Stimulated activated CD4-positive, alpha-beta T cell treated with anti-CD3 and anti-CD28 coated beads, Interleukin-1b, Interleukin-23, amount 100 ng/mL, for 4 hours (primary cell): ENCODE measurements at places on chromosomes 5 and 9.

GRCh38 chr5:134204575-134204974, 21.3 kb downstream of the PPP2CA start:
- DNase-seq, result no peak

- no peak for DNase-seq
Measured at GRCh38 chr5:129148-129547, 37.2 kb downstream of the PLEKHG4B start.

DNA sequence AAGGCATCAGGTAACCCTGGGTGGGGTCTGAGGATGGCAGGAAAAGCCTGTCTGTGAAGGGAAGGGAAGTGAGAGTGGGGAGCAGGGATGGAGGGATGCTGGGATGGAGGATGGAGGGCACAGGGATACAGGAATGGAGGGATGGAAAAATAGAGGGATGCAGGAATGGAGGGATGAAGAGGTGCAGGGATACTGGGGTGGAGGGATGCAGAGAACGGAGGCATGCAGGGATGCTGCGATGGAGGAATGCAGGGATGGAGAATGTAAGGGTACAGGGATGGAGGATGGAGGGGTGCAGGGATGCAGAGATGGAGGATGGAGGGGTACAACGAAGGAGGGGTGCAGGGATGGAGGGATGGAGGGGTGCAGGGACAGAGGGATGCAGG, 9.1 kb downstream of the PTGES2 start:
- DNase-seq, result no peak

GRCh38 chr5:103234239-103234975, 24.2 kb upstream of the MACIR start:
- DNase-seq, result no peak

DNA sequence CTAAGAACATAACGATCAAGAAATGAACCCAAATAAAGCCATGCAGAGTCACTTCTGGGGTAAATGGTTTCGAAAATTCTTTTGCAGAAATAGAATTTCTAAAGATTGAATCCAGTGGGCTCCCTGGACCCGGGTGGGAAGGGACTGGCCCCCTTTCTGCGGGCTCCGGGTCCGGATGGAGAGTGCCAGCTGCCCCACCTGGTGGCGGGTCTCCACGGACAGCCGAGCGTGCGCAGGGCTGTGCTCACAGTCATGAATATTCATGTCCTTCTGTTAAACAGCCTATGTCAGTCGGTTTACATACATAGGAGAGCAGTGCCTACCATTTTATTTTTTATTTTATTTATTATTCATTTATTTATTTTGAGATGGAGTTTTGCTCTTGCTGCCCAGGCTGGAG, 4.7 kb upstream of the PPP1R26 start:
- DNase-seq, result no peak

- DNase-seq, result no peak
Measured at GRCh38 chr5:170573114-170573513, 69.3 kb downstream of the KCNIP1 start.

GRCh38 chr9:98518556-98518955, 190.2 kb downstream of the GABBR2 start:
- no peak for DNase-seq

GRCh38 chr5:162209005-162209605, 141.5 kb downstream of the GABRG2 start:
- DNase-seq, result no peak

- no peak for DNase-seq
Measured at GRCh38 chr5:34415559-34416198, 240.4 kb upstream of the RAI14 start.

DNA sequence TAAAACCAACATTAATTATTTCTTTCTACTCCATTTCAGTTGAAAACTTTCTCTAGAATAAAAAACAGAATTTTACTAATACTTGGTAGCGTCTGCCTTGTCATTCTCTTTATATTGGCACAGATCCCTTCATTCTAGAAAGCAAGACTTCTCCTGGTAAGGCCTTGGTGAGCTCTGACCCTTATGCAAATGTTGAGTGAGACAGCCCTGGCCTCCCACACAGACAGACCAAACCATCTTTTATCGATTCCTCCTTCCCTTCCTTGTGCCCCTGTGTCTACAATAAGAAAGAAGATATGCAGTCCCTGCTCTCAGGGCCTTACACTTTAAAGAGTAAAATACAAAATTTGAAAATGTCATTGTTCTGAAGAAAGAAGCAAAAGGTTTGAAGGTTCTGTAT, 262.2 kb downstream of the EFNA5 start:
- DNase-seq, result no peak

DNA sequence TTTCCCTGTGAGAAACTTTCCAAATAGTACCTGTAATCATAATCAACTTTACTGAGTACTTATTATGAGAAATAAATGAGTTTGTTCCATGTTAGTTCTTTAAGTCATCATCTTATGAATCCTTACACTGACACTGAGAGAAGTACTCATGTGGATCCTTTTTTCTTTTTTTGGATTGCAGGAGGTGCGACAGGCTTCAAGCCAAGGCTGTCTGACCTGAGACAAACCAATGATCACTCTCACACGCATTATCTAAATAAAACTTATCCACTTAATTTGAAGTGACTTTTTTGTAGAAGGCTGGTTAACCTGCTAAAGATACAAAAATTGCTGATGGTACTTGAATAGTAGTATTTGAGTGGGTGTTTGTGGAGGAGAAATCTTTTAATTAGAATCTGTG, 39.5 kb downstream of the JAKMIP2 start:
- DNase-seq, result no peak

- no peak for DNase-seq
Measured at GRCh38 chr9:106613250-106613737, 249.7 kb upstream of the ZNF462 start.

DNA sequence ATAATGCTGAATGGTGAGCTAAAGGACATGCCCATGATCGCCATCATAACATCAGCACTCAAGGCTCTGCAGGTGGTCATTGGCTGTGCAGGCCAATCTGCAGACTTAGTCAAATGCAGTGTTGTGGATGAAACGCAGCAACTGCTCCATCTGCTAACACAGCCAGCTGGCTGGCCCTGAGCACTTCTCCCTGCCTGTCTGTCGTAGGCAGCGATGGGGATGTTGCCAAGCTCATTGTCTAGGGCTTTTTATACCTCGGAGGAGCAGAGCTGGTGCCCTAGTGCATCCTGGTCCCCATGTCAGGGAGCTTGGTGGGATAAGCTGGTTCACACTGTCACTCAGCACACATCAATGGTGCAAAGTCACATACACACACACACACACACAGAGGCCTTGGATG, 189.4 kb downstream of the TENT4A start:
- DNase-seq, result no peak

DNA sequence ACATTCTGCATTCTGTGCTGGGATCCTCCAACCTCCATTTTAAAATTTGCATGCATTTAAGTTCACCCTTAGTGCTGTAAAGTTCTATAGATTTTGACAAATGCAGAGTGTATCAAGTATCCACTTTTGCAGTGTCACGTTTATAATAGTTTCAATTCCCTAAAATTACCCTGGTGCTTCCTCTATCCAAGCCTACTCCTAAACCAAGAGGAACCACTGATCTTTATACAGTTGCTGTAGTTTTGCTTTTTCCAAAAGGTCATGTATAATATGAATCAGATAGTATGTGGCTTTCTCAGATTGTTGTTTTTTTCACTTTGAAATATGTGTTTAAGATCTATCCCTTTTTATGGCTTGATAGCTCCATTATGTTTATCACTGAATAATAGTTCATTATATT, 468.4 kb upstream of the CDH6 start:
- no peak for DNase-seq

- DNase-seq, result no peak
Measured at GRCh38 chr5:42516282-42517042, 93.2 kb downstream of the GHR start.

GRCh38 chr9:123447934-123448646, 92.1 kb downstream of the CRB2 start:
- no peak for DNase-seq

DNA sequence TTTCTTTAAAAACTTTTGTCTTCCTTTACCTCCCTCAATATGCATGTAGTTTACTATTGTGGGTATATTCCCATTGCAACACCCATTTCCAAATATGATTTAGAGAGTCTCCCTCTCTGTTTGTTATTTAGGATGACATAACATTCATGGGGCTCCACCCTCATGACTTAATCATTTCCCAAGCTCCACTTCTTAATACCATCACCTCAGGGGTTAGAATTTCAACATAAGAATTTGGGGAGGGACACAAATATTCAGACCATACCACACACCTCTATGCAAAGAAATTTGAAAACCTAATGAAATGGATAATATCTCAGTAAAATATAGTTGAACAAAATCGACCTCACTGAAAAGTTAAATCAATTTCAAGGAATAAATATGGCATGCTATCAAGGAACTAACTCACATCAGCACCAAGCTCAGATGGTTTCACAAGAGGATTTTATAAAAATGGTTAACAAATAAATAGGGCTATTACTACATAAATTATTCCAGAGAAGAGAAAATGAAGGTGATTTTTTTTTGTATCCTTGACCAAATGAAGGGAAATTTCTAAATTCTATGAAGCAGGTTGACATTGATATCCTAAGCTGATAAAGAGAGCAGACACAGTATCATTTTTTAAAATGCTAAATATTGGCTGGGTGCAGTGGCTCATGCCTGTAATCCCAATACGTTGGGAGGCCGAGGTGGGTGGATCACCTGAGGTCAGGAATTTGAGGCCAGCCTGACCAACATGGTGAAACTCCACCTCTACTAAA, 20.2 kb upstream of the UBTD2 start:
- no peak for DNase-seq

- DNase-seq, result no peak
Measured at GRCh38 chr9:3865141-3865772, 339.5 kb upstream of the RFX3 start.

- DNase-seq, result no peak
Measured at GRCh38 chr5:19258686-19259085, 729.3 kb downstream of the CDH18 start.

- no peak for DNase-seq
Measured at GRCh38 chr5:173880306-173880985, 7.7 kb upstream of the CPEB4 start.

GRCh38 chr5:108935611-108936010, 187.9 kb downstream of the FER start:
- no peak for DNase-seq

GRCh38 chr9:72827950-72828731, 124.7 kb downstream of the ALDH1A1 start:
- DNase-seq, result no peak

DNA sequence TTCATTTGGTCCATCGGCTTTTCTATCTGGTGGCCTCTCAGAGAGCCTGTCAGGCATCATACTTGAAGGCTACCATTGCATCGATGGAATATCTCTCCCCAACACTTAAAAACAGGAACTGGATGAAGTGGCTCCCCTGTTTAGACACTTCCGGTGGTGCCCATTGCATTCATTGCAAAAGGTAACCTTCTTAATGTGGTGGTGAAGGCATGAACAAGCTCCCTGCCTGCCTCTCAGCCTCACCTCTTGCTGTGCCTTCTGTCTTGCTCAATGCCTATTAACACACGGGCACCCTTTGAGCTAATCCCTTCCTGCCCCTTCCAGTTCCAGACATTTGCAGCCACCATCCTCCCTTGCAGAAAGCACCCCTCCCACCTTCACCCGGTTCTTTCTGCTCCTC, 233.1 kb upstream of the MSX2 start:
- DNase-seq, result no peak

DNA sequence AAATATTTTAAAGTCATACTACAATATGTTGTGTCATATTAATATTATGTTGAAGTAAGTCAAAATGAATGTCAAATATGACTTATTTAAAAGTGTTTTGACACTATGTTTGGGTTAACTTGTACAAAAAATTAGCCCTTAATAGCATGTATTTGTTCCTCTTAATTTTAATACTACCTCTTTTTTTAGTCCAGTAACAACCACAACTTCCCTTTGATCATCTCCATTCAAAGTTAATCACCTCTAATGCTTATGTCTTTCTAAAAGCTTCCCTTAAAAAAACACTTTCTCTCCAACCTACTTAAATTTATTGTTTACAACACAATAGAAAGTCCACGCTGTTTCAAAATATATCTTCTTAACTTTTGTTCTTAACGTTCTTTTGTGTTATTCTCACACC, 9.6 kb downstream of the SLCO4C1 start:
- DNase-seq, result no peak

DNA sequence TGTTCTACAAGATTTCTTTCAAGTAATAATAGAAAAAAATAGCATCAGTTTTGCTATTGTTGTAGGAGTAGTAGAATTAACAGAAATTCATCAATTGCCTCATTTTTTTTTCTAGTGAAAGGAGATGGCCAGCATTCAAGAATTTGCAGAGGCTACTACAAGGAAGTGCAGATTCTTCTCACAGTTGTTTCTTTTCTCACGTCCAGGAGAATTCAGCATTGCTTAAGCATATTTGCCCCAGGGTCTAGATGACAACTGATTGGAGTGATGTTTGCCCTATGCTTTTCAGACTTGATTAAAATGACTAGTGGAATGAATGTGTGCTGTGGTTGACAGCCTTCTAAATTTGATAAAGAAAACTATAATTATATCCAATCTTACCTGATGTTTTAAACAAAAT, 46.6 kb upstream of the SLC12A2 start:
- DNase-seq, result no peak

DNA sequence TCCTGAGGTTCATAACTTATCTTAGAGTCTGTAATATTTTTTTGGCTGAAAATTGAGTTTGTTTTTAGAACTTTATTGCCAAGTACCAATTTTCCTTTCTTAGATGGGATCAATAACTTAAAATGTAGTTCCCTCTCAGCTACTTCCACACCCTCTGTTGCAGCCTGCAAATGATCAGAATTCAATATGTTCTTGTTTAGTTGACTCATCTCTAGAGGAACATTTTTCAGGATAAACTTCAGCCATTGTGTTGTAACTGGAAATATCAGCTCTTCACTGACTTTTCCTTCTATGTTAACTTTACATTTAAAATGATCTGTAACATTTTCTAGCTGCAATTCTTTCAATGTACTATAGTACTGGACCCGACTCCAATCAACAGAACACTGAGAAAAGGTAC, 115.7 kb downstream of the ESM1 start:
- DNase-seq, result no peak

DNA sequence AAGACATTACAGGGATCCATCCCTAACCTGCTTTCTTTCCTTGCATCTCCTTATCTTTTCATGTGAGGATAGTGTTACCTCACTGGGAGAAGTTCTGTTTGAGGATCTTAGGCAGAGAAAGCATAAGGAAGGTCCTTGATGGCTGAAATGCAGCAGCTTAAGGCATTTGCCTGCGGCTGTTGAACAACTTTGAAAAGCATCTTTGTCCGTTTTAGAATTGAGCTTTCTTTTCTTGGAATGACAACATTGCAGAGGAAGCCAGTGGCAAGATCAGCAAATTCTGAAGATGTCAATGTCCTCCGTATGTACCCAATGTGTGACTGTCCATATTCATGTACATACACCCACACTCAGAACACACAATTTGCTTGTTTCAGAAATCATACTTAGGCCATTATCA, 436.2 kb downstream of the GABRG2 start:
- no peak for DNase-seq

GRCh38 chr9:126833710-126834345, 26.6 kb upstream of the ZBTB34 start:
- no peak for DNase-seq

GRCh38 chr9:109759589-109759988, 20.4 kb upstream of the PALM2AKAP2 start:
- no peak for DNase-seq

- no peak for DNase-seq
Measured at GRCh38 chr5:116297296-116297814, 212.5 kb downstream of the COMMD10 start.

- DNase-seq, result no peak
Measured at GRCh38 chr5:106127985-106128384, 1542.8 kb downstream of the EFNA5 start.

- DNase-seq, result no peak
Measured at GRCh38 chr5:90944116-90944515, 385.5 kb downstream of the ADGRV1 start.

- no peak for DNase-seq
Measured at GRCh38 chr9:70603020-70603411, 188.6 kb upstream of the KLF9 start.
